ENCODE measurements at places on chromosomes 1 and 21.

DNA sequence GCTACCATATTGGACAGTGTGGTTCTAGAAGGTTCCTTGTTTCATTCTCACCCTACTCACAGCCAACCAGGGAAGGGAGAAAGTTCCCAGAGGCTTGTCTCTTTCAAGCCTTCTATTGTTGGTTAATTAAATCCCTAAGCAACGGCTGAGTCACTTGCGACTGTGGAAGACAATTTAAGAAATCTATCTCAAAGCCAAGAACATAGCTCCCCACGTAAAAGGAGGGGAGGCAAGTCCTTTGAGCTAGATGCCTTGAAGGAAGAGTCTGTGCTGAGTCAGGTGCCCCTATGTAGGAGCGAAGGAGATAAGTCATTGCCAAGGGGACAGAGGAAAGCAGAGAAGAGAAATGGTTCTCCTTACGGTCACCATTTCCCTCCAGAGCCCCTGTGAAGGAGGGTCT lies 79.4 kb upstream of the PPP2R5A start:
- no peak for DNase-seq

GRCh38 chr1:58994664-58995063 lies 210.8 kb upstream of the JUN start:
- DNase-seq = no peak

DNA sequence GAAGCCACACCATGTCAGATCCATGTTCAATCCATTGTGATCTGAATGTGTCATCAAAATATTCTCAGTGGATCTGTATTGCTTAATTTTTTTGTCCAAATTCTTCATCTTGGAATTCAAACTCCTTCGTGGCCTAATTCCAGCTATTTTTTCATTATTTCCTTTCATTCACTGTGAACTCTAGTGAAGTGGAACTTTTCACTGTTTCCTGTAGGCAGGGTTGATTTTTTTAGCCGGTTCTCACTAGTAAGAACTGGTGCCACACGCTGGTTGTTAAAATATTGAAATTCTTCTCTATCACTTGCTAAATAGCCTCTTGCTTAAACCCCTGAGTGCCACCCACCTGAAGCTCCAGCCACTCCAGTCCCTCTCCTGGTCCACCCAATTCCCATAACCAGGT lies 7.6 kb upstream of the S100A11 start:
- no peak for DNase-seq

GRCh38 chr1:78291418-78291817 lies 199.4 kb upstream of the PTGFR start:
- DNase-seq = no peak

DNA sequence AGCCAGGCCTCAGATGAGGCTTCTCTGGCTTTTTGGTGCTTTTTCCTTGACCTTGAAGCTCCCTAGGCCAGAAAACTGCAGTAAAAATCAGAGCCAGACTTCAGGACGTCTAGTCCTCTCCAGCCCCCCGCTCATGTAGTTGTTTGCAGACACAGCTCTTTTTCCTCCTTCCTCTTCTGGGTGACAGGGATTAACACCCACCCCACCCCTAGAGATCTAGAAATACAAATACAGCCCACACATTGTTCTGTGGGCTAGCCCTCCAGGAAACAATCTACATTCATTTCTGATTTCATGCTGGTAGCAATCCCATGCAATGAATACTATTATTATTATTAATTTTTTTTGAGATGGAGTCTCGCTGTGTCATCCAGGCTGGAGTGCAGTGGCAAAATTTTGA lies 9.9 kb upstream of the CLSTN1 start:
- no peak for DNase-seq

DNA sequence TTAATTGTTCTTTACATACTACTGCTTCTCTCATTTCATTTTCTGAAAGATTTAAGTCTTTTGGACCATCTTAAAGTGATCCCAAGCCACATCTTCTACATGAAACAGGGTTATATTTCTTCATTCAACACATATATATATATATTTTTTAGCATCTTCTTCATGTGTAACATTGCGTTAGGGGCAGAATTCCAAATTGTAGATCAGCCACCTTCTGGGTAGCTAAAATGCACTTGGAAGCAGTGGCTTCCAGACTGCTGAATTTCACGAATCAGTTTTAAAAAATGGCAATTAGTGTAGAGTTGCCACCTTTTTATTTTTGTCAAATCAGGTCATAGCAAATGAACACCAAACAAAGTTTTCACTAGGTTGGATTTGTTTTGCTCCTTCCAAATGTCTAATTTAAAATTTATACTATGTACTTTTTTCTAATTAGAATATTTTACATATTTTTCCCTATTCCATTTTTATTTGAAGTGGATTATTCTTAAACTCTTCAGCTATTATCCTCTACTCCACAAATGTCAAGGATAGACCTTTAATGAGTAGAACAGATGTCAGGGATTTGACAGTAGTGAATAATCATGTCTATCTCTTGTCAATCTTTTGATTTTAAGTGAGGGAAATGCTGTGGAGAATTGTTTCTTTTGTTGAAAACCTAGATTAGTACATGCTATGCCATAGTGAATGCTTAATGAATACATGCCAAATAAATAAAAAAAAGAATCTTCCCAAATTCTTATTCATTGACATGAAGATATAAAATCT lies 55.8 kb downstream of the DNM3 start:
- DNase-seq = no peak

DNA sequence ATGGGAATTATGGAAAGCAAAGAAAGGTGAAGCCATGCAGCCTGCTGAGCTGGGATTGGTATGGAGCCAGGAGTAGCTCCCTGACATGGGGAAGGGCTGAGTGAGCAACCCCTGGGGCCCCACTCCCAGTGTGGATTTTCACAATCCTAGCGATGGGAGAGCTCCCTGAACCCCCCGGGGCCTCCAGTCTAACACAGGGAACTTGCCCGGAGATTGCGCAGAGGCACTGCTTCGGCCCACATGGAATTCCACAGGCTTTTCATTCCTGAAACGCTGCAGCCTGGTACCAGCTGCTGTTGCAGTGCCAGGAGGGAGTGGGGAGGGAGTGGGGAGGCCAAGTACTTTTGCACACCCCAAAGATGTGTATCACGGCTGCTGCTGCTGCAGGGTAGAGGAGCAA lies 110.4 kb upstream of the C21orf91 start:
- no peak for DNase-seq

DNA sequence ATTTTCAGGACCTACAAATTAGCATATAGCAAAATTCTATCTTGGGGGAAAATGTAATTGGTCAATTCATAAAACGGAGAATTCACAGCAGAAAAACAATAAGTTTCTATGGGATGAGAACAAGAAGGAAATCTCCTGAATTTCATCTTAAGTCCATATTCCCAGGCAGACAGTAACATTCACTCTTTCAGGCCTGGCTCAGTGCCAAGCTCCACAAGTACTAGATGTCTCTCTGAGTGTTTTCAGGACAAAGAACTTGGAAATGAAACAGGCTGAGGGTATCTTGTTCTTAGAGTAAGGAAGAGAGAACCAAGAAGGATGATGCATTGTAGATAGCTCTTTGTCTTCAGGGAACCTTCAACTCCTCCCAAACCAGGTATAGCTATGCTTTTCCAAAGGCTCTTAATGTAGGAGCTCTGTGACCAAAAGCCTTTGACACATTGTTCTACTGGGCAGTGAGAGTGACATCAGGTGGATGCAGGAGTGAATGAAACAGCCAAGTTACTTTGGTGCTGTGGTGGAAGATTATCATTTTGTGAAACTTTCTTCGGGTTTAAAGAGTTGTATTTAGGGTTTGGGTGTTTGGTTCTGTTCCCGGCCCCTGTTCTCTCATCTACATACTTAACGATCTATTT lies 298.3 kb downstream of the GPATCH2 start:
- peak; percentile 4 for DNase-seq

DNA sequence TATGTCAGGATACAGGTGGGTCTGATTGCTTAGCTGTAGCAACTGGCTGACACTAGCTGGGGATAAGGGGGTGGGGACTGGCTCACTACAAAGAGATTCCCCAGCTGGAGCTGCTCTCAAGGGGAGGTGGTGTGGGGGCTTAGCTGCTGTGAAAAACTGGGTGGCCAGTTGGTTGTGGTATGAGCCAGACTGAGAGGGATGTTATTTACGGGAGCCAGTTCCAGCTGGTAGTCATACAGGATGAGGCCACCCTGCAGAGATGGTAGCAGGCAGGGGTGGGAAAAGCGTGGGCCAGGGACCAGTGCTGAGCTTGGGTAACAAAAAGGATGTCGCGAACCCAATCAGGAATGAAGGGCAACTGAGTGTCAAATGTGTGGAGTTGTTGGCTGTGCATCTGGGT lies 204.0 kb upstream of the C21orf91 start:
- no peak for DNase-seq

DNA sequence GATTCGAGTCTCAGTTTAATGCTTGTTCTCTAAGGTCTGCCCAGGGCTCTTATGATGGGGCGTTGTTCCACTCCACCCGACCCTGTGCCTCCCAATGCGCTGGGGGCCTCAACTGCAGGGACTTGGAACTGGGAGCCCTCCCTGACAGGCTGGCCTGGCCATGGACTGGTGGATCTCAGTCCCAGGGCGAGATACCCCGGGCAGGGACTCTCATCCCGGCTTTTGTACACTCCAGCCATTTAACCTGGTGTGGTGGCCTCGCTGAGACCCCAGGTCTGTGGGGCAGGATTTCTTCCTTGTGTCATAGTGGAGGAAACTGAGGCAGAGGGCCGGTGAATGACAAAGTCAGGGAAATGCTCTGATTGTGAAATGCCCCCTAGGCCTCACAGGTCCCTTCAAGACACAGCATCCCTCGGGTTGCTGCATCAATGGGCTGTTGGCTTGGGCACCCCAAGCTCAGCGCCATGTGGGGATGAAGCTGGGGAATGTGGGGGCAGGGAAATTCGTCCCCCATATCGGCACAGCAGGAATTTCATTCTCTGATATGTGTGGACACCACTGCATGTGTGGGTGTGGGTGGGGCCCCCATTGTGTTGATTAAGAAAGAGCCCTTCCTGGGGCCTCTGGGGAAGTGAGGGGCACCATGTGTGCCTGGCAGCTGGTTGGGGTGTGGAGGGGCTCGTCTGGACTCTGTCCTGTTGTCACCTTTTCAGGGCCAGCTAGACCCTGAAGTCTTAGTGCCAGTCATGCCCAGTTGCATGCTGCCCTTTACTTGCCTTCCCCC lies 19.9 kb upstream of the ZNF678 start:
- DNase-seq = no peak

GRCh38 chr21:46570119-46570518 lies 34.8 kb downstream of the S100B start:
- DNase-seq = no peak

GRCh38 chr1:61420243-61420642 lies 304.7 kb downstream of the TM2D1 start:
- no peak for DNase-seq

DNA sequence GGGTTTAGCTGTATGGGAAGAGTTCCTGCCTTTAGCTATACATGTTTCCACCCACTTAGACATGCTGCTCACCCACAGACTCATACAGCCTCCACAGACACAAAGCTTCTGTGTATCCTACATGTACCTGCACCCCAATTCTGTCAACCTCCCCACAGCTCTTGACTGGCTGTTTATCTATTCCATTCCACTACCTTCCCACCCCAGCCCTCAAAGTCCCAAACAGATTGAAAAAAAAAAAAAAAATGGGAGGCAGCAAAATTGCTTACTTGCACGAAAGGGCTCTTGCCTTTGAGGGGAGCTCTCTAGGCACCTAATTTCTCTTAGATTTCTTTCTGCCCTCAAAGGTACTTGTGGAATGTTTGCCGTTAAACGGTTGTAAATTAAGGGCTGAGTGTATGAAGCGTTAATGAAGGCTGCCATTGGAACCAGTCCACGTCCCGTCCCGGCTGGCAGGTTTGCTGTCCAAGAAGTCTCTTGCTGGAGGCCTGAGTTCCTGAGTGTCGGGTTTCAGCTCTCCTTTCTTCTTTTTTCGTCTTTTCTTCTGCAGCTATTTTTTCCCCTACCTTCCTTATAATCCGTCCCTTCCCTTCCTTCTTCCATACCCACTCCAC lies 43.6 kb downstream of the PBX1 start:
- peak; percentile 9 for DNase-seq

- no peak for DNase-seq
Measured at GRCh38 chr1:223700388-223700918, 11.9 kb upstream of the CAPN2 start.

GRCh38 chr1:181120924-181121323 lies 32.4 kb downstream of the IER5 start:
- no peak for DNase-seq

DNA sequence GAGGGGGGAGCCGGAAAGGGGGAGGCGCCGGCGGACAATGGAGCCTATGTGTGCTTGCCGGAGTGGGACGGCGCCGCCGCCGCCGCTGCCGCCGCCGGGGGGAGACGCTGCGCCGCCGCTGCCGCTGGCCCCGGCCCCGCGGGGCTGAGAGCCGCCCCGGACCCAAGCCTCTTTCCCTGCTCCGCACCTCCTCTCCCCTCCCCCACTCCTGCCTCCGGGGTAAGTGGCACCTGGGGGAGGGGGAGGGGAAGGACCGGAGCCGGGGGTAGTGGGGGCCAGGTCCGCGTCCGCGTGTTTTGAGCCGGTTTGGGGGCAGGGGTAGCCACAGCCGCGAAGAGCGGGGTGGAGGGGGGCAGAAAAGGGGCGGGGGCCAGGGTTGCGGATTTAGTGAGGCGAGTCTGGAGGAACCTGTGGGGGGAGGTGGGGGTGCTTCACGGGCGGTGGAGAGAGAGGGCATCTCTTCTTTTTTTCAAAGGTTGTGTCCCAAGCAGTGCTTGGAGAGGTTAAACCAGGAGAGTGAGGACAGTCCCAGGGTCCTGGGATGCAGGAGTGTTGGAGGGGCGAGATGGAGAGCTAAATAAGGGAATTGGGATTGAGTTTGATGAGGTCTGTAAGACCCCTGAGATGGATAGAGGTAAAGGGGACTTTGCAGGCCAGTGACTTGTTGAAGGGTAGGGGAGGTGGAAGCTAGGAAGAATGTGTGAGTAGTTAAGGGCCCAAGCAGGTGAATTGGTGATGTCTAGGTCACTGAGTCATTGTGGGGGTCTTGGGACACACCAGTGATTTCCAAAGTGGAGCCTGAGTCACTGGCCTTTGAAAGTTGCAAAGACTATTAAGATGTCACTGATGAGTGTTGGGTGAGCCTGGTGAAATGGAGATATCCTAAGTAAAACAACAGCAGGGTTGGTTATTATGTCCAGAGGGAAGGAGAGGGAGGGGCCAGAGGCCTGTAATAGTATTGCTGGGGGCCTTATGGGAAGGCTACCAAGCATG lies 59.1 kb downstream of the BCL9 start:
- DNase-seq = peak; percentile 38

DNA sequence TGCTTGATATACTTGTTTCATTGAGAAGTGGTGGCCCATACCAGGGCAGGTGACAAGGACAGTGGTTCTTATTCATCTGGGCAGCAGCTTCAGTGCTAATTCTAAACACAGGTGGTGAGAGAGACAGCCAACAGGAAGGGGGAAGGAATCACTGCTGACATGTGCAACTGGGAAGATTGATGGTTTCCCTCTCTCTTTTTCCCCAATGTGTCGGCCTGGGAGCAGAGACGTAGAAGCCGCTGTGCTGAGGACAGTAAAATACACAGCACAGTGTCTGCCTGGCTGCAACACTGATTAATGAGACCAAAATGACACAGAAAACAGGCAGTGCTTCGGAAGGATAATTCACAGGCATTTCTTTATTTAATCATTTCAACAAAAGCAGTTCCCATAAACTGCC lies 48.8 kb downstream of the WARS2 start:
- DNase-seq = no peak

Measured in hematopoietic multipotent progenitor cell treated with erythropoietin and hydrocortisone succinate and interleukin-3 and kit ligand, for 6 days (in vitro differentiated cells).